ENCODE measurements at places on chromosomes 16 and 17. TPM values are rescaled to one million over a fixed set of nuclear protein-coding genes. Genes with fewer than 3 reads are reported as not detected.

DNA sequence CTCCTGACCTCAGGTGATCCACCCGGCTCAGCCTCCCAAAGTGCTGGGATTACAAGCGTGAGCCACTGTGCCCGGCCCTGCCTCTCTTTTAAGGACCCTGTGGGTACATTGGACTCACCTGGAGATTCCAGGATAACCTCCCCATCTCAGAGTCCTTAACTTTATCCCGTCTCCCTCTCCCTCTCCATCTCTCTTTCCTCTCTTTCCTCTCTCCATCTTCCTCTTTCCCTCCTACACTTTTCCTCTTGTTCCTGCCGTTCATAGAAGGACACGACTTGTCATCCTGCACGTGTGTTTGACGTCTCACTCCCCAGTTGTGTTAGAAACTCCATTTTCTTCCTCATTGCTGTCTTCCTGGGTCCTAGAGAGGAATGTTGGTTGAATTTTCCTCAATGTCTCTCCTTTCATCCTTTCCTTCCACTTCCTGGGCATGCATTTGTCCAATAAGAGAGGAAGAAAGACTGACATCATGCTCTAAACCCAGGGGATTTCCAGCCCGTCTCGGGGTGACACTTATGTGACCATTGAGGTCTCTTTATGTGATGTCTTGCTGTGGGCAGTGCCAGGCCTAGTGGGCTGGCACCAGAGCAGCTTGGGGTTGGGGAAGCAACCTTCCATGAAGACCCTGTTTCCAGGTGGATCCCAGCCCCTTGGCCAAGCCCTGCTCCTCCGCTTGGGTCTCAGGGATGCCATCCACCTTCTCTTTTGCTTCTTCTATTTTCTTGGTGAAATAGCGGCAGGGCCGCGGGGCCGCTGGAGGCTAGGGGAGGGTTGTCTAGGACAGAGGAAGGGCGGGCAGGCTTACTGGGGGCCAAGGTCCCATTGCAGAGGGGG lies 39.8 kb upstream of the IRF8 start:
- no peak for DNase-seq
- H3K4me1 ChIP-seq = no peaks in the 10 kb centered on the region
- no peaks in the 10 kb centered on the region for H3K36me3 ChIP-seq

- DNase-seq = no peak
- peaks cover 36% of the 10 kb centered on the region for H3K36me3 ChIP-seq
- H3K27me3 ChIP-seq = no peaks in the 10 kb centered on the region
- no peak overlapping the region for H3K4me3 ChIP-seq
- H3K27ac ChIP-seq = no peak overlapping the region
Observed at GRCh38 chr17:28881533-28882056, 15.9 kb downstream of the FLOT2 start.

DNA sequence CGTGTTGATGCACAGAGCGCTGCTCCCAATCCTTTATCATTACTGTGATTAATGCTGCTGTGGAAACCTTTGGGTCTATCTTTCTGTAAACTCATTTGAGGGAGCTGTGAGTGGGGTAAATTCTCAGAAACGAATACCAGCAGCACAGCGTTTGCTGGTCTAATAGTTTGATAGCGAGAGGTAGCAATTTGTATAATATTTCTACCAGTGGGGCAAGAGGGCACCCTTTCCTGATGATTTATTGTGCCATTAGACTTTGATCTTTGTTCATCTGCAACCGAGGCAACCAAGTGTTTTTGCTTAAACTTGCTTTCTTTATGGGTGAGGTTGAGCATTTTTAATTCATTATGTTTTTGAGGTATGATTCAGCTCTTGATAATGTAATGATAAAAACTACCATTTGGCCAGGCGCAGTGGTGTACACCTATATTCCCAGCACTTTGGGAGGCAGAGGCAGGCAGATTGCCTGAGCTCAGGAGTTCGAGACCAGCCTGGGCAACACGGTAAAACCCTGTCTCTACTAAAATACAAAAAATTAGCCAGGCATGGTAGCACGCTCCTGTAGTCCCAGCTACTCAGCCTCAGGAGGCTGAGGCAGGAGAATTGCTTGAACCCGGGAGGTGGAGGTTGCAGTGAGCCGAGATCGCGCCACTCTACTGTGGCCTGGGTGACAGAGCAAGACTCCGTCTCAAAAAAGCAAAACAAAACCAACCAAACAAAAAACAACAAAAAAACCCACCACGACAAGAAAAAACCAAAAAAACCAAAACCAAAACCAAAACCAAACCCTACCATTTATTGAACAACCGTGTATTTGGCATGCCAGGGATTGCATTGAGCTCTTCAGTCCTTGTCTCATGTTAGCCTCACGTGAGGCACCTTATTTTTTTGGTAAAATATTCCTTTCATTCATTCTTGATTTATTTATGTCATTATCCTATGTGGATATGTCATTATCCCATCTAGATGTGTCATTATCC lies 81.5 kb downstream of the PLCG2 start:
- H3K36me3 ChIP-seq = no peaks in the 10 kb centered on the region
- DNase-seq = no peak
- peaks cover 22% of the 10 kb centered on the region for H3K4me1 ChIP-seq
- H3K27ac ChIP-seq = no peak overlapping the region

- no peak for DNase-seq
- H3K4me1 ChIP-seq = peaks cover 11% of the 10 kb centered on the region
- no peak overlapping the region for H3K4me3 ChIP-seq
- no peaks in the 10 kb centered on the region for H3K27me3 ChIP-seq
- peaks cover 35% of the 10 kb centered on the region for H3K36me3 ChIP-seq
- peak overlapping the region; percentile 49 for H3K27ac ChIP-seq
Observed at GRCh38 chr17:78427140-78427539, 48.7 kb downstream of the PGS1 start.

- peaks cover 32% of the 10 kb centered on the region for H3K4me1 ChIP-seq
- no peak for DNase-seq
- H3K27me3 ChIP-seq = no peaks in the 10 kb centered on the region
Observed at GRCh38 chr17:81866440-81867169, 4.5 kb downstream of the ARHGDIA start.

DNA sequence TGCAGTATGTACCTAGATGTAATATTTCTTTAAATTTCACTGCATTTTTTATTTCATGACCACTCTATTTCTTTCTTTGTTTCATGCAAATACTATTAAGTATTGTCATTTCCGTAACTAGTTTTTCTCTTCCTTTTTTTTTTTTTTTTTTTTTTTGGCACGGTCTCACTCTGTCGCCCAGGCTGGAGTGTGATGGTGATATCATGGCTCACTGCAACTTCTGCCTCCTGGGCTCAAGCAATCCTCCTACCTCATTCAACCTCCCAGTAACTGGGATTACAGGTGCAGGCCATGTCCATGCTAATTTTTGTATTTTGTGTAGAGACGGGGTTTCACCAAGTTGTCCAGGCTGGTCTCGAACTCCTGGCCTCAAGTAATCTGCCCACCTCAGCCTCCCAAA lies 70.7 kb downstream of the TMEM114 start:
- peaks cover 76% of the 10 kb centered on the region for H3K36me3 ChIP-seq
- no peak for DNase-seq
- H3K4me1 ChIP-seq = no peaks in the 10 kb centered on the region
- no peak overlapping the region for H3K27ac ChIP-seq
- H3K27me3 ChIP-seq = peaks cover 15% of the 10 kb centered on the region

- H3K36me3 ChIP-seq = peaks cover 33% of the 10 kb centered on the region
- H3K4me1 ChIP-seq = peaks cover 7% of the 10 kb centered on the region
- H3K27me3 ChIP-seq = no peaks in the 10 kb centered on the region
- no peak overlapping the region for H3K27ac ChIP-seq
- DNase-seq = no peak
Observed at GRCh38 chr16:4468972-4469371, 5.5 kb downstream of the NMRAL1 start.

GRCh38 chr16:23104032-23104955 lies 45.0 kb downstream of the USP31 start:
- H3K4me1 ChIP-seq = no peaks in the 10 kb centered on the region
- H3K27ac ChIP-seq = no peak overlapping the region
- H3K27me3 ChIP-seq = no peaks in the 10 kb centered on the region
- no peak for DNase-seq
- peaks cover 29% of the 10 kb centered on the region for H3K36me3 ChIP-seq
- H3K4me3 ChIP-seq = no peak overlapping the region

DNA sequence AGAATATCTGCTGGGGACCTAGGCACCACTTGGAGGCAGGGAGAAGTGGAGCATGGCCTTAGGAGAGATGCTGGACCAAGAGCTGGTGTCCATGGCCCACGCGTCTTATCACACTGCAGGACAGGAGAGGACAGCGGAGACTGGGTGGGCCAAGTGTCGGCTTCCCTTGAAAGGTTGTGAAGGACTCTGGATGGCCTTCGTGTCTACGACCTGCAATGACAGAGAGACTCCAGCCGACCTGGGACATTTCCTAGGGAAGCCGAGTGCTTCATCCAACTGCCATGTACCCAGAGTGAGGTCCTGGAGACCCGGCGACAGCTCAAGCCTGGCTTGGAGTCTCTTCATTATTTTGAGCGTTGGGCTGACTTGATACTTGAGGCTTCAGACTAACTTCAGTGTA lies 20.5 kb downstream of the C1QTNF1 start:
- DNase-seq = no peak
- peaks cover 6% of the 10 kb centered on the region for H3K4me1 ChIP-seq
- H3K27me3 ChIP-seq = peaks cover 7% of the 10 kb centered on the region
- H3K27ac ChIP-seq = no peak overlapping the region
- no peaks in the 10 kb centered on the region for H3K36me3 ChIP-seq

DNA sequence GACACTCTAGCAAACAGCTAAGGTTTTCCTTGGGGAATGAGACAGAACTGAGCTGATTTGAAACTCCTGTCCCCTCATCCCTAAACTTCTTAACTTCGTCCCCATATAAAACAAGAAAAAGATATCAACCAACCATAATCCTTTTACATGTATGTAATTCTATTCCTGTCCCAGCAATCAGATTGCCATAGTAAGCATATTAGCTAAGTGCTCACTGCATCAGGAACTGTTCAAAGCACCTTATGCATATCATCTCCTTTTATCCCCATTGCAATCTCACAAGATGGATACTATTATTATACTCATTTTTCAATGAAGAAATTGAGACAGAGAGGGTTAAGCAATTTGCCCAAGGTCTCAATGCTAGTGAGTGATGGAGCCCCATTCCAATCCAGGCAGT lies 6.8 kb downstream of the KIF18B start:
- peak overlapping the region; percentile 29 for H3K27ac ChIP-seq
- no peak for DNase-seq
- H3K27me3 ChIP-seq = no peaks in the 10 kb centered on the region
- no peak overlapping the region for H3K4me3 ChIP-seq
- peaks cover 13% of the 10 kb centered on the region for H3K4me1 ChIP-seq

- no peak overlapping the region for H3K27ac ChIP-seq
- no peak overlapping the region for H3K4me3 ChIP-seq
- DNase-seq = no peak
- H3K36me3 ChIP-seq = no peaks in the 10 kb centered on the region
- H3K27me3 ChIP-seq = no peaks in the 10 kb centered on the region
Observed at GRCh38 chr17:40914075-40914855, 23.2 kb downstream of the KRT23 start.

DNA sequence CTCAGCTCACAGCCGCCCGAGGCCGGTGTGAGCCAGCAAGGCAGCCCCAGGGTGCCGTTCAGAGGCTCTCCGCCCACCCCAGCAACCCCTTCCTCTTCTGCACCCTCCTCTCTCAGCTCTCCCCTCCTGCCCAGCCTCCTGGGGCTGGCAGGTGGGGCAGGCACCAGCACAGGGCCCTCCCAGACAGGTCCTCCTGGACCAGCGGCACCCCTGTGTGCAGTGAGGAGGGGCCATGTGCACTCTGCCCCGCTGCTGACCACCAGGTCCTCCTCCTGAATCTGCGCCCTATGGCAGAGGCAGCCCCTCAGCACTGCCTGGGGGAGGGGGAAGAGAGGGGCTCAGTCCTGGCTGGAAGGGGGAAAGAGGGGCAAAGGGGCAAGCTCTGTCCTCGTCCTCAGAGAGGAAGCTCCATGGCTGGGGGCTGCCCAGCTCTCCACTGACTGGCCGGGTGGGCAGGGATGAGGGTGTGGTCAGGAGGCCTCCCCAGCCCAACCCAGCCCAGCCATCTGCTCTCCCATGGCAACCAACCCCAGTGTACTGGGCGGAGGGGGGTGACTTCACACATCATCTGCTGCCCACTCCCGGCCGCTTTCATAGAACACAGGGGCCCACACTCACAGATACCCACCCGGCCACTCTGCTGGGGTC lies 5.4 kb upstream of the BCAR1 start:
- peak; percentile 39 for DNase-seq
- peaks cover 88% of the 10 kb centered on the region for H3K4me1 ChIP-seq
- no peaks in the 10 kb centered on the region for H3K27me3 ChIP-seq
- peak overlapping the region; percentile 22 for H3K4me3 ChIP-seq
- H3K36me3 ChIP-seq = 0 out of 2 replicates have a peak, but pooled peaks cover 3% of the 10 kb centered on the region

DNA sequence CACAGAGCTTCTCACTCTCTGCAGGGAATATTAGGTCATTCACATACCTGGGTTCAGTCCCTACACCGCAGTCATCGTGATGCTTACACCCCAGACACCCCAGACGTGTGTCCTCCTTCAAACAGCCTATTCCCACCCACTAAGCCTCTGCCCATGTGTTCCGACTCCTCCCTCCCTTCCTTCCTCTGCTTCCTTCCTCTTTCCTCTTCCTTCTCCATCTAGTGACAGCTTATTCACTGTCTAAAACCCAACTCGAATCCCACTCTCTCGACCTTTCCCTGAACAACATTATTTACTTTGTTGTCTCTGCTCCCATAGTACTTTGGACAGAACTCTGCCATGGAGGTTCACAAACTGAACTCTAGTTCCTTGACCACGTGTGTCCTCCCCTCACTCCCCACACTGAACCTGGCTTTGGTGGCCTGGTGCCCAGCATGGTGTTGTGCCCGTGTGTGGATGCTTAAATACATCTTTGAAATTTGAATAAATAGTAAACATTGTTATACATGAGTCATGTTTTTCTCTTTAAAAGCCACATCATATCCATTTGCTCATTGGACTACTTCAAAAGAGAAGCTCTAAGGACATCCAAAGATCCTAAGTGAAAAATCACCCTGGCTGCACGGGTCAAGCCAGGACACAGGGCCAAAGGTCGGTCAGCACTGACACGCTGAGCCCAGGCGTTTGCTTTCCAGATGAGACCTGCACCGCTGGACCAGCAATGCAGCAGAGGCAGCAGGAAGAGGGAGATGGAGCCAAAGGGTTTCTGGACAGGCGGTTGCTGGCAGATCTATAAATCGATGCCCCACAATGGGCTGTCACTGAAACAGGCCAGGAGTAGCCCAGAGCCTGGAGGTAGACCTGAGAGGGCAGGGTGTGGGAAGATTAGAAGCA lies 14.1 kb upstream of the G6PC1 start:
- peaks cover 8% of the 10 kb centered on the region for H3K4me1 ChIP-seq
- H3K27ac ChIP-seq = no peak overlapping the region
- no peaks in the 10 kb centered on the region for H3K27me3 ChIP-seq
- no peak for DNase-seq
- no peak overlapping the region for H3K4me3 ChIP-seq

GRCh38 chr17:9298776-9299295 lies 276.8 kb downstream of the STX8 start:
- H3K27ac ChIP-seq = no peak overlapping the region
- H3K27me3 ChIP-seq = no peaks in the 10 kb centered on the region
- H3K4me3 ChIP-seq = no peak overlapping the region
- no peaks in the 10 kb centered on the region for H3K4me1 ChIP-seq

The DHRS11 gene
- 35.9 TPM for total RNA-seq

The CCDC200 gene
- not detected for total RNA-seq

The KCNJ18 gene
- not detected for total RNA-seq

The CCL4L2 gene
- not detected for total RNA-seq

The HSD17B1 gene
- total RNA-seq = 1.5 TPM

The ZNF205 gene
- 22.7 TPM for total RNA-seq

The GRIN2A gene
- total RNA-seq = 3.5 TPM

Measured in WTC11 (cell line).